ENCODE measurements at places on chromosomes 7 and 10. TPM values are rescaled to one million over a fixed set of nuclear protein-coding genes. Genes with fewer than 3 reads are reported as not detected.

The NKX2-3 gene
- not detected for total RNA-seq

- no peaks in the 10 kb centered on the region for H3K36me3 ChIP-seq
- no peak for DNase-seq
- H3K4me3 ChIP-seq: no peak overlapping the region
These were observed 732.8 kb upstream of the IGFBP3 start for GRCh38 chr7:46653848-46654247.

DNA sequence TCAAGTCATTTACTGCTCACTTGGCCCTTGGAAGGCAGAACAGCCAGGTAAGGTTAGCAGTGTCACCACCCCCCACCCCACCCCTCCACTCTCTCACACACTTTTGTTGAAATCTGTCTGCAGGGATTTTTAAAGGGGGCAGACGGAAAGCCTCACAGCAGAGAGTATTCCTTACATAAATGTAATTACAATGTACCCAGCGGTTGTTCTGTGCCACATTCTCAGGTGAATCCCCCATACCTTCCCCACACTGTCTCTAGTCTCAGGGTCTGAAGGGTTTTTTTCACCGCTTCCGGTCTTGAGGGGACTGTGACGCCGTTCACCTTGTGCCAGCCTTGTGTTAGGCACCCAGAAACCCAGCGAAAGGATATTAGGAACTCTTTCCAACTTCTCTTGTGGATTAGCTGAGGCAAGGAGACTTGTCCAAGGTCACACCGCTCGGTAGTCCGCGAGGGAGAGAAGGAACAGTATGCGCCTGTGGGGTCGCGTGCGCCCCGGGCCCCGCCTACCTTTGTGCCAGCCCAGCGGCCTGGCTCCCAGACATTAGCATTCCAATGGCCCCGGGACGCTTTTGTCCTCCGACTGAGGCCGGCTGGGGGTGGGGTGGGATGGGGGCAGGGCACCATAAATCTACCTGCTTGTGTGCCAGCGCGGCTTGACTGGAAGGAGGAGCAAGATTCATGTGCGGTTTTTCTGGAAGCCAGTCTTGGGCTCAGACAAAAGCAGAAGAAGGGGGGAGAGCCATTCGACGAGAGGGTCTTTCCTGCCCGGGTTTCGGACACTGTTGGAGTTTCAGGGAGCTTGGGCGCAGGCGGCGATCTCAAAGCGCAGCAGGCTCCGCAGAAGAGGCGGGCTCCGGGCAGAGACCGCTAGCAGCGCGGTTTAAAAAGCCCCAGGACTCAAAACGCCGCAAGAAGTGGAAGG lies 4.5 kb downstream of the NEUROG3 start:
- H3K27me3 ChIP-seq: peaks cover 71% of the 10 kb centered on the region
- peaks cover 17% of the 10 kb centered on the region for H3K4me1 ChIP-seq
- no peak overlapping the region for H3K4me3 ChIP-seq

GRCh38 chr10:62528441-62528840 lies 154.3 kb downstream of the ZNF365 start:
- DNase-seq: no peak
- no peak overlapping the region for H3K27ac ChIP-seq

- H3K4me3 ChIP-seq: no peak overlapping the region
- no peak for DNase-seq
- no peaks in the 10 kb centered on the region for H3K27me3 ChIP-seq
These were observed 4.9 kb downstream of the ZDHHC16 start for GRCh38 chr10:97450828-97451227.

The NEUROD6 gene
- total RNA-seq: not detected

- DNase-seq: no peak
- no peak overlapping the region for H3K27ac ChIP-seq
- peaks cover 4% of the 10 kb centered on the region for H3K36me3 ChIP-seq
- no peaks in the 10 kb centered on the region for H3K27me3 ChIP-seq
- no peaks in the 10 kb centered on the region for H3K4me1 ChIP-seq
These were observed 218.5 kb downstream of the TCF7L2 start for GRCh38 chr10:113168584-113168983.

GRCh38 chr7:130990178-130990832 lies 256.3 kb upstream of the KLF14 start:
- no peaks in the 10 kb centered on the region for H3K27me3 ChIP-seq
- H3K4me3 ChIP-seq: no peak overlapping the region
- peak overlapping the region; percentile 90 for H3K27ac ChIP-seq
- DNase-seq: no peak

- H3K36me3 ChIP-seq: no peaks in the 10 kb centered on the region
- no peak overlapping the region for H3K4me3 ChIP-seq
- H3K27me3 ChIP-seq: no peaks in the 10 kb centered on the region
- H3K27ac ChIP-seq: peak overlapping the region; percentile 61
These were observed 88.8 kb downstream of the KMT2E start for GRCh38 chr7:105102557-105103352.

The MOGAT3 gene
- not detected for total RNA-seq

DNA sequence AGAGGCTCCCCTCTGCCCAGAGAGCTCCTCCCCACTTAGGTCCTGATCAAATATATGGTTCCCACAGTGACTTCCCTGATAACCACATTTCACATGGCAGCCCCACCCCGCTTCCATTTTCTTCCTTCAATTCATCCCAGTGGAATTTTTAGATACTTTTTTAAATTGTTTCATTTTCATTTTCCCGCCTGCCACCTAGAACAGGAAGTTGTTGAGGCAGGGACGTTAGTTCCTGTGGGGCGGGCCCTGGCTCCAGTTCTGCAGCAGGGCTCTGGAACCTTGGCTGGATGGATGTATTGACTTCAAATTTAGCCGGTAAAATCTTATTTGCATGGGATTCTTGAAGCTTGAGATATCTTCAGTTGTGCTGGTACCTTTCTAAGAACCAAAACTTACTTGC lies 226.6 kb downstream of the PAXIP1 start:
- no peak for DNase-seq
- H3K4me1 ChIP-seq: no peaks in the 10 kb centered on the region
- H3K4me3 ChIP-seq: no peak overlapping the region
- no peak overlapping the region for H3K27ac ChIP-seq
- H3K36me3 ChIP-seq: no peaks in the 10 kb centered on the region

The LRRC61 gene
- 19.3 TPM for total RNA-seq

DNA sequence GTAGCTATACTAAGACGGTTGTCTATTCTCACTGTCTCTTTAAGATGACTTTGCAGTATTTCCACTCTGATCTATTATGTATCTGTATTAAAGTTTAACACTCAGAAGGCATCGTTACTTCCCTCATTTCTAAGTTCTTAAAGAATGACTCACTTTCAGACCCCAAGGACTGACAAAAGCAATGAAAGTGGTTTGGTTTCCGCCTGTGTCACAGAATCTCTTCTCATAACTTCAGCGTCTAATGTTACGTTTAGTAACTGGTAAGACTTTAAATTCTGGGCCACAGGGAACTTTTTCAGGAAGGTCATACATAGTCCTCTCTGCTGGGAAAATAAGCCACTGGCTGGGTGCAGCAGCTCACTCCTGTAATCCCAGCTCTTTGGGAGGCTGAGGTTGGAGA lies 892.0 kb upstream of the AUTS2 start:
- no peak overlapping the region for H3K27ac ChIP-seq
- no peak for DNase-seq
- H3K4me1 ChIP-seq: no peaks in the 10 kb centered on the region
- H3K4me3 ChIP-seq: no peak overlapping the region
- H3K27me3 ChIP-seq: no peaks in the 10 kb centered on the region
- no peaks in the 10 kb centered on the region for H3K36me3 ChIP-seq

DNA sequence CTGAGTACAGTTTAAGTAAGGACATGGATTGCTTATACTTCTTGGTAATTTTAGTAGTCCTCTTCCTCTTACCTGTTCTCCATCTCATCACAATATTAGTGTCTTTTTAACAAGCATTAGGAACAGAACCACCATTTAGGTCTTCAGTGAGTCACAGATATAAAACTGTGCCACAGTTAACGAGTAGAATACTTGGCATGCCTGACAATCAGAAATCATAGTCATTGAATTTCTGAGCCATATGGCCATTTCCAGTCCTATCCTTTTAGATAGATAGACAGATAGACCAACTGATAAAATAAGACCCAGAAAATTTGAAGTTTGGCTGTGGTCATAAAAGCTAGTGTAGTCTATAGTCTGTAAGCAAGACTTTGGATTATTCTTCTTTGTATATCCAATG lies 71.1 kb downstream of the GBF1 start:
- no peak overlapping the region for H3K27ac ChIP-seq
- no peaks in the 10 kb centered on the region for H3K27me3 ChIP-seq
- H3K4me1 ChIP-seq: no peaks in the 10 kb centered on the region
- H3K4me3 ChIP-seq: no peak overlapping the region

GRCh38 chr10:125023862-125024496 lies 82.1 kb downstream of the ZRANB1 start:
- no peak overlapping the region for H3K4me3 ChIP-seq
- no peaks in the 10 kb centered on the region for H3K36me3 ChIP-seq
- H3K4me1 ChIP-seq: no peaks in the 10 kb centered on the region
- H3K27me3 ChIP-seq: no peaks in the 10 kb centered on the region
- DNase-seq: peak; percentile 45

GRCh38 chr10:43598446-43598845 lies 7.8 kb upstream of the ZNF485 start:
- no peaks in the 10 kb centered on the region for H3K27me3 ChIP-seq
- H3K27ac ChIP-seq: no peak overlapping the region
- no peak for DNase-seq
- no peaks in the 10 kb centered on the region for H3K36me3 ChIP-seq

GRCh38 chr7:42833411-42833810 lies 78.5 kb downstream of the C7orf25 start:
- no peaks in the 10 kb centered on the region for H3K36me3 ChIP-seq
- peaks cover 5% of the 10 kb centered on the region for H3K4me1 ChIP-seq
- H3K27ac ChIP-seq: no peak overlapping the region

DNA sequence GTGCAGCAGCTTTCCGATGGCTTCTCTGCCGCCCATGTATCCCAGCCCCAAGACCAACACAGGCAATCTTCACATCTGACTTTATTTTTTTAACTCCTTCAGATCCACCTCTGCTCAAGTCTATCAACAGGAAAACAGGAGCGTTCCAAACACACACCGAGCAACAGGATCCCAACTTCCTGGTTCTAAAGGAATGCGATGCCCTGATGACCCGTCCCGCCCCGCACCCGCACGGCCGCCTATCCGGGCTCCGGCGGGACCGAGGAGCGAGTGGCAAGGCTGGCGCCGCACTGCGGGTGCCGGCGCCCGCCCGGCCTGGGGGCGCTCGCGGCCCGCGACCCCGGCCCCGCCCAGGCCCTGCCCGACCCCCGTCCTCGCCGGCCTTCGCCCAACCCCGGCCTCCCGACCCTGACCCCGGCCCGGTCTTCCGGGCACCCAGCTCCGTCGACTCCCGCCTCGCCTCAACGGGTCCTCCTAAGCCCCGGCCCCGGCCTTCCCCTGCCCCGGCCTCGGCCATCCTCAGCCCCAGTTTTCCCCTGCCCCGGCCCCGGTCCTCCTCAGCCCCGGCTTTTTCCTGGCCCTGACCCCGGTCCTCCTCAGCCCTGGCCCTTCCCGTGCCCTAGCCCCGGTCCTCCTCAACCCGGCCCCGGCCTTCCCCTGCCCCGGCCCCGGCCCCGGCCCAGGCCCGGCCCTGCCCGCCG lies 730 bp downstream of the LARP4B start:
- H3K36me3 ChIP-seq: no peaks in the 10 kb centered on the region
- peak overlapping the region; percentile 99 for H3K27ac ChIP-seq
- H3K4me3 ChIP-seq: peak overlapping the region; percentile 70
- peaks cover 20% of the 10 kb centered on the region for H3K4me1 ChIP-seq
- H3K27me3 ChIP-seq: no peaks in the 10 kb centered on the region

GRCh38 chr7:108376206-108376605 lies 80.0 kb downstream of the NRCAM start:
- DNase-seq: no peak
- H3K27me3 ChIP-seq: no peaks in the 10 kb centered on the region

DNA sequence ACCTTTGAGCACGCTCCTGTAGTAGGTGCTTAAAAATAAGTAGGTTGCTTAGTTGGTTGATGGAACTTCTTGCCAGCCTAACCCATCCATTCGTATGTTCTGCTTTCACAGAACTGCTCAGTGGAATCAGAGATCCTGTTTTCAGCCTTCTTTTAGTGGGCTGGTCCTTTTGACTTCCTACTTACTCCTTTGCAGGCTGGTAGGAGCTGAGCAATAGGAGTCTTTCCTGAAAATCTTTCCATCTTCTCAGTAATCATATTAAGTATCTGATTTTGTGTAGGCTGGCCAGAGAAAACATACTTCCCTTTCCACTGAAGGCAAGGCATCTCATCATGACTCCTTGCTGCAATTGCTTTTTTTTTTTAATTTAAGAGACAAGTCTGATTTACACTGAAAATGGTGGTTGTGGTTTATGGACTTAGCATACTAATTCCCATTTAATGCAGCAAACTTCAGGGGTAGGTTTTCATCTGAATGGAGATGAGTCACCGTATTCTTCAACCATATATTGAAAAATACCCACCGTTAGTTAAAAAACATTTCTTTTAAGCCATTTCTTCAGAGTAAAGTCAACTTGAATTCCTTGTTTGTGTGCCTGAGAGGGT lies 208.0 kb downstream of the ZNF365 start:
- no peak for DNase-seq
- H3K4me1 ChIP-seq: no peaks in the 10 kb centered on the region
- no peaks in the 10 kb centered on the region for H3K36me3 ChIP-seq
- no peak overlapping the region for H3K27ac ChIP-seq
- no peaks in the 10 kb centered on the region for H3K27me3 ChIP-seq

DNA sequence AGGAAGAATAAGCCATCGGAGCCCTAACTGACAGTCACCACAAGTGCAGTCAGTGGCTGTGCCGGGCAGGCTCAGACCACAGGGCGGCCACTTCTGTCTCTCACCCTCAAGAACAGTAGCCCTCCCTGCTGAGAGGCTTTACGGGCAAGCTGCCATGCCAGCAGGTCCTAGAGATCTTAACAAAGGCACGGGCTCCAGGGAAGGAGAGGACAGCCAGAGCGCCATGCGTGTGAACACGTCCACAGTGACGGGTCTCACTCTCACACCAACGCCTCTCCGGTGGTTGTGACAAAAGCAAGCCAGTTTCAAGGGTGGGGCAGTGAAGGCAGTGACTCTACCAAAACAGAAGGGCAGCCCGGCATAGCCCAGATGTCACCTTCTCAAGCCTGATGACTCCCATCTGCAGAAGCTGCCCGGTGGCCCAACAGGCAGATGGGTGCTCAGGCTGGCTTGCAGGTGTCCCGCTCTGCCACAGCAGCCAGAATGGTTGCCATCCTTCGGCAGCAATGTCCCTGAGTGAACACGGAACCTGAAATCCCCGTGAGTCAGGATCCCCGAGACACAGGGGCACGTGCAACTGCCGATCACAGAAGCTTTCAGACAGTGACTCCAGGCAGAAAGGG lies 102.0 kb downstream of the FAM53B start:
- no peaks in the 10 kb centered on the region for H3K36me3 ChIP-seq
- H3K4me1 ChIP-seq: peaks cover 97% of the 10 kb centered on the region
- peak overlapping the region; percentile 82 for H3K27ac ChIP-seq
- no peak overlapping the region for H3K4me3 ChIP-seq
- no peaks in the 10 kb centered on the region for H3K27me3 ChIP-seq

Measured in tibial nerve (tissue), 4 donors.